Suppressor macrophage treated with lipopolysaccharide for 1 hour (primary cell): ENCODE measurements at places on chromosomes 13 and 19.

DNA sequence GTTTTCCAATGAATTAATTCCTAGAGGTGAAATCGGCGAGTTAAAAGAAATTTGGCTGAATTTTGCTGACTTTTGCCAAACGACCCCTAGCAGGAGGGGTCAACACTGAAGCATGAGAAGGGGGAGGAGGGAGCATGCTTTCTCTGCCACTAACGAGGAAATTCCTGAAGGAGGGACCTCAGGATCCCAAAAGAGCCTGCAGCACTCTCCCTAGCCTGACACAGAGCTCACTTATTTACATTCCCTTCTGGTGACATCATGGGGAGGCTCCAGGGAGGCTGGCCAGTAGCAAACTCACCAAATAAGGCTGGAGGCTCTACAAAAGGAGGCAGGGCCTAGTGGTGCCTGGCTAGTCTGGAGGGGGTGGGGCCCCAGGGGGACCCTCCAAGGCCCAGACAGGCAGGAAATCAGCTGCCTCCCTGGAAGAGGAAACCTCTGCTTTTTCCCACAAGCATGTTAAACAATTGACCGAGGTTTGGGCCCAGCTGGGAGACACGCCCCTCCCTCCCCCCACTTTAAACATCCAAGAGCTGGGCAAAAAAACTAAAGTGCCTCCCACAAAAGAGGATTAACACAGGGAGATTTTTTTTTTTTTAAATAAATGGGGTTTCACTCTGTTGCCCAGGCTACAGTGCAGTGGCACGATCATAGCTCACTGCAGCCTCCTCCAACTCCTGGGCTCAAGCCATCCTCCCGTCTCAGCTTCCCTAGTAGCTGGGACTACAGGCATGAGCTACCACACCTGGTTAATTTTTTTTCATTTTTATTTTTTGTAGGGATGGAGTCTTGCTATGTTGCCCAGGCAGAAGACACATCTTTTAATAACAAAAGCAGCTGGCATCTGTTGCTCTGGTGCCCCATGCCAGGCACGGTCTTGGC is 2.1 kb downstream of the DAPK3 start:
- no peak for DNase-seq

DNA sequence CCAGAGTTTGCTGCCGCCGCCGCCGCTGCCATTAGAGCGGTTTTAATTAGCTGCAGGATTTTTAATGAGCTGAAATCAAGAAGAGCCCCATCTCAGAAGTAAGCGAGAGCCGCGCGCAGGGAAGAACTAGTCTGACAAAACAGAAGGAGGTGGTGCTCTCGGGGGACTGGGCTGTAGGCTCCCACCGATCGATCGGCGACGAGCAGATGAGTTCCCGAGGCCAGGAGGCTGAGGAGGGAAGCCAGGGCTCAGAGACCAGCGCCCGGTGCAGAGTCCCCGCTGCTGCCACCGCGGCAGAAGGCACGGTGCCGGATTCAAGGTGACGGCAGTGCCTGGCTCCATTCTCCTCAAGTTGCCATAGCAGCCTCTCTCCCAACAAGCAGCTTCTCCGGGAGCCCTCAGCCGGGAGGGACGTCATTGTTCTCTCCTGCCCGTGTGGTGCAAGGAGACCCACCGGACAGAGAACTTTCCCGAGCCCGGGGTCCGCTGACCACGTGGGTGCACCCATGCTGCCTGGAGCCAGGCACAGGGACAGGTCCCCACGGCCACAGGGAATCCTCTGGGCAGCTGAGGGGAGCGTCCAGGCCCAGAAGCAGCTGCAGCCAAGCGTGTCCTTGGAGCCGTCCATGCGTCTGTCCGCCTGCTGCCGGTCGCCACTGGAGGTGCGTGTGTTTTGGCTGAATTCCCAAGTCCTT is 62.9 kb downstream of the CHST8 start:
- no peak for DNase-seq

DNA sequence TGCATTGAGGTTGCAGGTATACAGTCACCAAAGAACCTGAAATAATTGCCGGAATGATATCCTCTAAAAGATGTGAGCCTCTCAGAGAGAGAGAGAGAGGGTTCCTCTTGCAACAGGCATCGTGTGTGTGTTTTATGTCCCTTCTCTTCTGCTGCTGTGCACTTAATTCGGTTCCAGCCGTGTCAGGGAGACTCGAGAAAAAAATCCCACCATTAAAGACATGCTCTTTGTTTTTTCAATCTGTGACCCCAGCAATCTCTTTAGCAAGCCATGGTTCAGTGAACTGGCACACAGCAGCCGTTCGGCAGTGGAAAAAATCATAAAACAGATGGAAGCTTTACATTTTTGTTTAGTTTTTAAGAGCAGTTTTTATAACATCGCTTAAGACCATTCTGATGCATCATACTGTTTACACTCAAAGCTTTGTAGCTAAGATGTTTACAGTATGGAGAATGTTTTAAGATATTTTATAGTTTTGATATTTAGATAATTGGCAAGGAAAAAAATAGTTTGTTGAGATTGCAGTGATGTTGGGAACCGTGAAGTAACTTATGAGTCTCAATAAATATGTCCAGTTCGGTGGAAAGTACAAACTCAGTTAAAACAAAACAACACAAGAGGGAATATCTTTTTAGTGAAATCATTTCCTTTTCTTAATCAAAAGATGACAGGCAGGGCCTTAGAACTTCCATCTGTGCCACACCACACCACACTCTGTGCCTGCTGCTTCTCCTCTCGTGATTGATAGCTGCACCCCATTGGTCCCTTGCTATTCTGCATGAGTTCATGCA is 31.2 kb upstream of the ZNF536 start:
- DNase-seq, result no peak

DNA sequence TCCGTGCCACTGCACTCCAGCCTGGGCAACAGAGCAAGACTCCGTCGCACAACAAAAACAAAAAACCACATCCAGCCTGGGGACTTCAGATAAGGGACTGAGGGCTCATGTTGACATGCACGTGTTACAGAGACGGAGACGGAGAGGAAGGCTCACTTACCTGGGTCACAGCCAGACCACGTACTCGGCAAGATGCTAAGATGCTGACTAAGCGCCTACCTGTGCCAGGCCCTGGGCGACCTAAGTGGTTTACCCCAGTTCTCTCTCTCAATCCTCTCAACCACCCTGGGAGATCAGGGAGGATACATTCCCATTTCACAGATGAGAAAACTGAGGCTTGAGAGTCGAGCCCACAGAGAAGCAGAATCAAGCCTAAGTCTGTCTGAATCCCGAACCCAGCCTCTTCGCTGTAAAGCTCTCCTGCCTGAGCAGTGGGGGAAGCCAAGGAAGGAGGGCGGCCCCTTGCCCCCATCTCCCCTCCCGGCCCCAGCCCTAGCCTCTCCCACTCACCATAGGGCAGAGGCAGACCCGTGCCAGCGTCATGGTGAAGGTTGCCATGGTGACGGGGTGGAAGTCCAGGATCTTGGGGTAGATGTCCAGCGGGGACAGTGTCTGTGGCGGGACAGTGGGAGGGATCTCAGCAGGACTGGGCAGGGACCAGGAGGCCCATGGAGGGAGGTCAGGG is 13.5 kb downstream of the ERCC2 start:
- no peak for DNase-seq

DNA sequence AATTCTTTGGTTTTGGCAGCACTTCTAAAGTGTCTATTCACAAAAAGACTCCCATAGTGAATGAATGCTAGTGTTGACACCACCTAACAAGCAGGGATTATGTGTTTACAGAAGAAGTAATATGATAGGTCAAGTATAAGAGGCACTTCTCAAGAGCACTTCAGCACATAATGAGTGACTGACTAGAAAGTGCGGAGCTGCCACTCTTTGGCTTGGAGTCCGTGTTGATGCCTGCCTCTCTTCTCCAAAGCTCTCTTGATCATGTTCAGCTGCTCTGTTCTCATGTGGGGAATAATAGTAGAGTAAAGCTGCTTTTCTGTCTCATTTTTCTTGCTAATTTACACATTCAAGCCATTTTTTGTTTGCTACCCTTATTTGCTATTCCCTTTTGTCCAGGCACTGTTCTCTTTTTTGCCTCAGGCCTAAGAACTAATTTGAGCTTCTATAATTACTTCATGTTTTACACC is 22.7 kb upstream of the MAB21L1 start:
- no peak for DNase-seq

DNA sequence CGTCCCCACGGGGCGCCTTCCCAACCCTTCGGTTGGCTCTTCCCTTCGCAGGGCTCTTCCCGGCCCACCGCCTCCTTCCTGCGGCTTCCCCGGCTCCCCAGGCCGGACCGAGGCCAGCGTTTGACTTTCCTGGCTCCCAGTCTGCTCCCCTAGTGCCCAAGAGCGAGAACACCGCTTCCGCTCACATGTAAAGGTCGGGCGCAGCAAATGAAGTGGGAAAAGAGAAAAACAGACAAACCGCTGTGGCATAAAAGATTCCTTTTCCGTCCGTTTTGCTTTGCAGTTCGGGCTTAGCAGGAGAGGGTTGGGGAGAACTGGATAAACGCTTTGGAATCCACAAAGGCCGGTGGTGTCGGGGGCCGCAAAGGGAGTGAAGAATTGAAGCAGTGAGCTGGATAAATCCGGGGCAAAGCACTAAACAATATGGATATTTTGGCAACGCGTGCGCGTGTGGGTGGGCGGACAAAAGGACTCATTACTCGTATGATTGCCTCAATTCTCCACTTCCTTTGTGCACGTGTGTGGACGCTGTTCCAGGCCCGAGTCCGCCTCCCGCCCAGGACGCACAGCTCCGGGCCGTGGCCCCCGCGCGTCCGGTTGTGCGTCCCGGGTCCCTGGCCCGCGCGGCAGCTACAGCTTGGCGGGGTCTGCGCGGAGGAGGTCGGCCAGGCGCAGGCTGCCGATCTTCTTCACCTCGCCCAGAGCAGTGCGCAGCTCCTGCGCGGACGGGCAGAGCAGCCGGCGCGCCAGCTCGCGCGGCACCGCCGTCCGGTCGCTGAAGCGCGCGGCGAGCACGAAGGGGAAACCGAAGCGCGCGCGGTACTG is 8.6 kb upstream of the CDX2 start:
- no peak for DNase-seq

DNA sequence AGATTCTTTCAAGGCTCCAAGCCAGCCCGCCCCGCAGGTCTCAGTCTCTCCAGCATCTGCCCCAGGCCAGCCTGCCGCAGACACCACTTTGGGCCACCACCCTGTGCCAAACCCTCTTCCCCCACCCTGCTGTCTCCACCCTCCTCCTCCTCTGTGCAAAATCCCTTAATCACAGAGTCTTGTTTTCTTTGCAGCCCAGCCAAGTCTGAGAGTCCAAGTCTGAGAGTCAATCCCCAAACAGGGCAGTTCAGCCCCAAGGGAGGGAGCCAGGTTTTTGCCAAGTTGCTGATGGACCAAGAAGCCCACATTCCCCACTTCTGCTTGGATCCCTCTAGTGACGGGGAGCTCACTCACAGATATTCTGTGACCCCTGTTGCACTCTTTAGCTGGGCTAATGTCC is 3.1 kb downstream of the ADAMTS10 start:
- no peak for DNase-seq

GRCh38 chr13:78826312-78826711 is 167.4 kb upstream of the OBI1 start:
- DNase-seq, result no peak

DNA sequence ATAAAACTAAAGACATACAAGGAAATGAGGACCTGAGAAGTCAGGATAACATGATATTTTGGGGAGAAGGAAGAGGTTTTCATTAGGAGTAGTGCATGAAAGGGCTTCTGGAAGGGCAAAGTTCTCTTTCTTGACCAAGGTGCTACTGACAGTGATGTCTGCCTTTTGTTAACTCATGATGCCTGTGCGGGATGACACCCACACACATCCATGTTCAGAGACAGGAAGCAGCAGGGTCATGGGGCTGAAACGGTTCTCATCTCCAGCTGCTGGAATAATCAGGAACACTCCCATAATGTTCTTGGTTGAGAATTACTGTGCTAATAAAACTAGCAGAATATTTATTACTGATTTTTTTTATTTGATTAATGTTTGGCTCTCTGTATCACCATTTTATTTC is 29.1 kb downstream of the KCNC3 start:
- DNase-seq, result peak; percentile 61

- no peak for DNase-seq
Observed at GRCh38 chr19:49585023-49585422, 3.9 kb downstream of the PRRG2 start.

DNA sequence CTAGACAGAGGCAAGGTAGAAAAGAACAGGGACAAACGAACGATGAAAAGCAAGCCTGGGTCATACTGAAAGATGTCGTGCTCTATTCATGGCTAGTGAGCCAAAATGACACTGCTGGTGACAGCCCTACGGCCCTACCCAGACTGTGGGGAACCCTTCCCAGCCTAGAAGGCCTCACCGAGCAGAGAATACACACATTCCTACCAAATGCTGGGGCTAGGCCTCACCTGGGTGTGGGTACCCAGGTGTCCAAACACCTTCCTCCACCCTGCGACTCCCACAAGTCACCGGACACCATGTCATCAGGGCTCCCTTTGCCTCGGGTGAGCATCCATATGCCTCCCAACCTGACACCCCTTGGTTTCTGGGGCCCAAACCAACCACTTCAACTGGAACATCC is 85.3 kb upstream of the DOCK9 start:
- DNase-seq, result no peak

DNA sequence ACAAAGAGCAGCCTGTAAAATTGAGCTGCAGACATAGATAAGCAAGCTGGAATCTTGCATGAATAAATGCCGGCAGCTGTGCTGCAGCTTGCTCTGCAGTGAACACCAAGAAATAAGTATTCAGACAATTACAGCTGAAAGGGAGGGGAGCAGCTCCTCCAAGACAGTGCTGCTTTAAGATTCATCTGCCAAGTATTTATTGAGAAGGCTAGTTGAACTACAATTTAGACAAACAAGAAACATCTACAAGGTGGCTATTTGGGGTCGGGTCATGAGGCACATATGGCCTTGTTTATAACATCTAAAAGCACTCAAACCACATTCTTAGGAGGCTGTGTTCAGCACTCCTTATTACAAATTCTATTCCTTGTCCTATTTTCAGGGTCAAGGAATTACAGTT is 34.9 kb downstream of the ZNF726 start:
- no peak for DNase-seq

DNA sequence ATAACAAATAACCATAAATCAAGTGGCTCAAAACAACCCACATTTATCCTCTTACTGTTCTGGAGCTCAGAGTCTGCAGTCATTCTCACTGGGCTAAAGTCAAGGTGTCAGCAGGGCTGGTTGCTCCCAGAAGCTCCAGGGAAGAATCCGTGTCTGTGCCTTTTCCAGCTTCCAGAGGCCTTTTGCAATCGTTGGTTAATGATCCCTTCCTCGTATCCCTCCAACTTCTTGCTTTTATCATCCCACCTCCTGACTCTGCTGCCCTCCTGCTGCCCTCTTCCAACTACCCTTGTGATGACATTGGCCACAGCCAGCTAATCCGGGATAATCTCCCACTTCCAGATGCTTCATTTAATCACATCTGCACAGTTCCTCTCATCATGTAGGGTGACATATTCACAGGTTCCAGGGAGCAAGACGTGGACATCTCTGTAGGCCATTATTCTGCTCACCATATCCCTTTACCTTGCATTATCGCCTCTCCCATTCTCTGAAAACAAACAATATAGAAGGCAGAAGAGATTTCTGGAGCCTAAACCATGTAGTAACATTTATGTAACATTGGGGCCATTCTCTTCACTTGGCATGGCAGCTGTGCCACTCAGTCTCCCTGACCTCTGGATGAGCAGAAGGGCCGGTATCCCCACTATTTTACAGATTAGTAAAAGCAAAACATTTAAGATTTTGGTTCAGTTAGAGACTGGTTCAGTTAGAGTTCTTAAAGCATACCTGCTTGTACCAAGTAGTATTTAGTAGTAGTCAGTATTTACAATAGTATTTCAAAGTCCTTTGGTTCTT is 53.5 kb downstream of the RFC3 start:
- no peak for DNase-seq
